ENCODE measurements at places on chromosomes 3 and 15.

DNA sequence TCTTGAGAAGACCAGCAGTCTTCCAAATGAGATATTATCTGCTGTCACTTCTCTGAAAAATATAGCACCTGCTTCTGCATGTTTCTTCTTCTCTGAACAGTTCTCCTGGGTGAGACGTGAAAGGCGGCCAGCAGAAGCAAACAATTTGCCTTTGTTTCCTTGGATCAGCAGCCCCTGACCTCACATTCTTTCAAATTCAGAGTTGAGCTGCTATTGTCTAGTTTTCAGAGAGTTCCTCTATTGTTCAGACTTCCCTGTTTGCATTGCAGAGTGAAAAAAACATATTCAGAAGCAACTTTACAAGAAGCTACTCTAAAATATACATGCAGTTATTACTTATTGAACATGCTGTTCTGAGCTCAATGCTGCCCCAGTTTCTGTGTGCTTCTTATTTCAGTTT is 653.6 kb downstream of the NAALADL2 start:
- DNase-seq, result no peak

DNA sequence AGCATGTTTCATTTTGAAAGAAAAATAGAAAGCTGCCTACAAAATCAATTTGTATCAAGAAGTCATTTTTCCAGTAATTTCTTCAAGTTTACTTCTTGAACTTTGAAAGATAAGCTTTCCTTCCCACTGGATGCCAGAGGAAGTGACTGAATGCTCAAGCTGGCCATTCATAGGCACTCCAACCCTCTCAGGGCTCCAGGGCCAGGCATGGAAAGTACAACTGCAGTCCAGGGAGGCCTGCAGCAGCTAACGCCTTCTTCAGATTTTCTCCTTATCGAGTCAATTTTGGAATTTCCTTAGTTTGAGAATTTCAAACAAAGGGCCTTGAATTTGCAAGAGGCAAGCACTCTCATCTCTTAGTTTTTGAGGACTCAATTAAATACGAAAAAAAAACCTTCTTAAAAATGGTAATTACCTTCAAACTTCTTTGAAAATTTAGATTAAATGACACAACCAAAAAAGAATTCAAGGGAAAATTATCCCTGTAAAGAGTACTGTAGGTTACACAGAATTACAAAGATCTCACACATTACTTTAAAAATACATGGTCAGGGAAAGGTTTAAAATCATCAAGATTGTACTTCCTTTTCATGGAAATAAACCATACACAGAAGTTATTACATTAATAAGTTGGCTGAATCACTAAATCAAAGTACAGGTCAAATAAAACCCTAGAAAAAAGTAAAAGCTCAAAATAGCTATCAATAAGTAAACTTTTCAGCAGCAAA is 2.5 kb downstream of the UBP1 start:
- no peak for DNase-seq

GRCh38 chr3:138594150-138594934 is at the start of gene CEP70:
Gene CEP70, minus strand, starts transcription at chr3:138594260. Its CDS starts 21,333 bp downstream, at chr3:138572927.
- DNase-seq, result no peak

DNA sequence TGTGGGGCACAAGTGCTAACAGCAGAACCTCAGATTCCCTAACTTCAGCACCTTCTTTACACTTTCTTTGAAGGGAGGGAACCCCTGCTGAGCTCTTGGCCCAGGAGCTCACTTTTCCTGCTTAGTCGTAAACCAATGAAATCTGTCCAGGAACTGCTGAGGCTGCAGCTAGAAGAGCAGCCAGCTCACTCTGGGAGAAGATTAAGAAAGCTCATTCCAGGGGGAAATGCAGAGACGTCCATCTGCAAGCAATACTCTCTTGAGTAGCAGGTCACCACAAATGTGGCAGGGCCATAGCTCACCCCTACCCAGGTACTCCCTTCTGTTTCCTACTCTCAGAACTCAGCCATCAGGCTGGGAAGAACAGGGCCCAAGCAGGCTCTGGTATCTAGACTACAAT is 103.3 kb downstream of the WDR76 start:
- no peak for DNase-seq

GRCh38 chr3:178058629-178059028 is 477.6 kb upstream of the KCNMB2 start:
- no peak for DNase-seq

- no peak for DNase-seq
These were observed 2.0 kb downstream of the P4HTM start for GRCh38 chr3:48991851-48992545.

DNA sequence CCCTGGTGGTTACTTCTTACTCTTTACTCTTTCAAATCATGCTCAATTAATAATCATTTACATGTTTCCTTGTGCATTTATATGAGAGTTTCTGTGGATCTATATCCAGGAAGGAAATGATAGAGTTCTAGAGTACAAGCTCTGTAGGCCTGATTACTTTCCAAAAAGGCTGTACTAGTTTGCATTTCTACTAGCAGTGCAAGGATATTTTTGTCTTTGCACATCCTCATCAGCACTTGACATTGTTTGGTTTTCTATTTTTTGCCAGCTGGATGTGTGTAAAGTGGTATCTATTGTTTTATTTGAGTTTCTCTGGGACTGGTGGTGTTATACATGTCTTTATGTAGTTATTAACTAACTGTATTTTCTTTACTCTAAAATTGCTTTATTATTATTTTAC is 19.6 kb upstream of the SLC7A14 start:
- DNase-seq, result no peak

DNA sequence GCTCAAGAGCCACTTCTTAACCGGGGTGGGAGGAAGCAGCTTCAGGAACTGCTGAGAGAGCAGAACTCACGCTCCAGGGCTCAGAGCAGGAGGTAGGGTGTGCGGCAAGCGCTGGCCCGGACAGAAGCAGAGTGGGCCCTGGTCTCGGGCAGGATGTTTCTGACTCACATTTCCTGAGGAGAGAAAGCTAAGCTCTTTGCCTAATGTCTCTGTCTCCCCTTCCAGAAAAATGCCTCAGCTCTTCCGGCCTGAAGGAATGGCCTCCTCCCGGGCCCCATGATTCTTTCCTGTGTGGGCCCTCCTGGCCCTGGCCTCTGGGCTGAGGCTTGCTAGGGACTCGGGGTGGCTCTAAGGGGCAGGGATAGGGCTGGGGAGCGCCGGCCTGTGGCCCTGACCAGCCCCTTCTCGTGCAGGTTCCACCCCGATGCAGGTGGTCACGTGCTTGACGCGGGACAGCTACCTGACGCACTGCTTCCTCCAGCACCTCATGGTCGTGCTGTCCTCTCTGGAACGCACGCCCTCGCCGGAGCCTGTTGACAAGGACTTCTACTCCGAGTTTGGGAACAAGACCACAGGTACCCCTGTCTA is 4.1 kb upstream of the STAB1 start:
- DNase-seq, result no peak

Data from NCI-H1694 (cell line).